ENCODE measurements at places on chromosomes 4 and X.

DNA sequence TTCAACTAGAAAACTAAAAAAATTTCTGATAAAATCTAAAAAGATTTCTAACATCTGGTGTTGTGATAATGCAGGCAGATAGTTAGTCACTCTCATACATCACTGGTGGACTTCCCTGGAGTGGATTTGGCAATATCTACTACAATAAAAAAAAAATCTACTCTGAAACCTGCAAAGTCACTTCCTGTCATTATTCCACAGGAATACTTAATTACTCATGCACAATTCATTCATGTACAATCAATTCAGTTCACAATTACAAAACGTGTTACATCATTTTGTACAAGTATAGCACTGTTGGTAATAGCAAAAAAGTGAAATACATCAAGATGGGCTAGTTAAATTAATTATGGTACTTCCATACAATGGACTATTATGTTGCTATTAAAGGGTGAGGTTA is 16.5 kb upstream of the RHOH start:
- DNase-seq = no peak

- no peak for DNase-seq
Observed at GRCh38 chrX:114071412-114071811, 512.5 kb upstream of the HTR2C start.

DNA sequence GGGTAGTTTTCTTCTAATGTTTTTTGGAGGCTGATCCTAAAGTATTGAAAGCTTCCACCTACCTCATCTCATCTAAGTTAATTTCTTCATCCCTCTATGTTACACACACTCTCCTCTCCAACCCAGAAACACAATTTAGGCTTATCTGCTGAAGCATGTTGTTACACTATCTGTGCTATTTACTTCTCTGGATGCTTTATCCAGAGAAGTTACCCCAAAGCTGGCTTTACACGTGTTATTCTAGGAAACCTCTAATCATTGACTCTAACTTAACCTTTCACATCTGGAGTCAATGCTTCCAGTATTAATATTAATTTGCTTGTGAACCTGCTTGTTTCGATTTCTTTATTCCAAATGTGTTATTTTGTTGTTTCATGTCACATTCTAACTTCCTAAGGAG is 87.3 kb upstream of the NMU start:
- no peak for DNase-seq

- no peak for DNase-seq
Observed at GRCh38 chrX:19156186-19156585, 33.9 kb upstream of the ADGRG2 start.

GRCh38 chrX:70613295-70613694 is 168.7 kb downstream of the DLG3 start:
- DNase-seq = no peak

DNA sequence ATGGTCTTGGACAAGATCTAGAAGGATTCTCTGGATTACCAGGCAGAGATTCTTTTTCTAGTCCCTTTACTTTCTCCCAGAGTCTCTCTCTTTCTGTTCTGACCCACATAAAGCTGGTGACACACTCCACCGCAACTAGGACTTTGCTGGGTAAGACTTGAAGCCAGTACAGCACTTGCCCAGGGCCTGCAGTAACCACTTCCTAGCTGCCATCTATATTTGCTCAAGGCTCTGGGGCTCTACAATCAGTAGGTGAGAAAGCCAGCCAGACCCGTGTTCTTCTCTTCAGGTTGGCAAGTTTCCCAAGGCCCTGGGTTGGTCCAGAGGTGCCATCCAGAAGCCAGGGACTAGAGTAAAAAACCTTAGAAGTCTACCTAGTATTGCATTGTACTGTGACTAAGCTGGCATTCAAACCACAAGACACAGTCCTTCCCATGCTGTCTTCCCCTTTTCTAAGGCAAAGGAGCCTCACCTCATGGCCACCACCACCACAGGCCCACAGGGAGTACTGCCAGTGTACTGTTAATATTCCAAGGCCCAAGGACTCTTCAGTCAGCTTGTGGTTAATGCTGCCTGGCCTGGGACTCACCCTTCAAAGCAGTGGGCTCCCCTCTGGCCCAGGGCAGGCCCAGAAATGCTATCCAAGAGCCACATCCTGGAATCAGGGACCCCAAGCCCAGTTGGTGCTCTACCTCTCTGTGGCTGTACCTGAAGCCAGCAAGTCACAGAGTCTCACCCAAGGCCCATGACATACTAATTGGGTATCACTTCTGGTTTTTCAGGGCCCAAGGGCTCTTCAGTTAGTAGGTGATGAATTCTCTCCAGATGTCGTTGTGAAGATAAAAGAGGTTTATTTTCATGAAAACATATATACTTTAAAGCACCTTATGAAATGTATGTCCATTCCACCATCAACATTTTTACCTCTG is 54.7 kb downstream of the CD38 start:
- DNase-seq = no peak

GRCh38 chrX:105634180-105634579 is 188.2 kb upstream of the NRK start:
- no peak for DNase-seq

DNA sequence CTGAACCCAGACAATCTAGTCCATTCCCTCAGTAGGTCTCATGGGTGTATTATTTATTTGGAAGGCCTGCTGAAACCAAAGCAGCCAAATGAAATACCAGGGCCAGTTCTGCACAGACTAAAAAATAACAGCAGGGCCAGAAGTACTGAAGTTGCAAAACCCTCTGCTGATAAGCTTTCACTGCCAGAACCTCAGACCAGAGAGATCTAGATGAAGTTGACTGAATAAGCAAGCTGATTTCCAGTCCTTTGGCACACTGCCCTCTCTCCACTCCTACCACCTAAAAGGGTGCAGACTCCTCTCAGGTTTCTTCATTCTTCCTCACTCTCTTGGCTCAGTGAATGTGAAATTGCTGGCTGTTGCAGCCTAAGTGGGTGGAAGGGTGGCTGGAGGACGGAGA is 276.7 kb upstream of the KLF3 start:
- DNase-seq = no peak
